ENCODE measurements at places on chromosomes 6 and 20. TPM values are rescaled to one million over a fixed set of nuclear protein-coding genes. Genes with fewer than 3 reads are reported as not detected.

The CRISP2 gene
- not detected for total RNA-seq

The SPINT4 gene
- total RNA-seq, result not detected

The TENT5A gene
- total RNA-seq, result 3.1 TPM

The NRM gene
- 24.5 TPM for total RNA-seq

The TINAG gene
- not detected for total RNA-seq

The CAP2 gene
- total RNA-seq, result 5.6 TPM

The RBM38 gene
- total RNA-seq, result 16.7 TPM

The MYB gene
- total RNA-seq, result 0.42 TPM

The IRAK1BP1 gene
- total RNA-seq, result 3.8 TPM

The WFDC2 gene
- total RNA-seq, result not detected

The XRN2 gene
- total RNA-seq, result 87.5 TPM

The POU5F1 gene
- total RNA-seq, result 0.71 TPM

The COL21A1 gene
- 0.11 TPM for total RNA-seq

The TAGAP gene
- 0.07 TPM for total RNA-seq

The AGER gene
- 3.2 TPM for total RNA-seq

The BTN1A1 gene
- not detected for total RNA-seq

The TNFAIP3 gene
- total RNA-seq, result 92.9 TPM

The ARG1 gene
- total RNA-seq, result not detected

The ECT2L gene
- not detected for total RNA-seq

The LTB gene
- total RNA-seq, result 0.92 TPM

The MDFI gene
- 150 TPM for total RNA-seq

The SLC44A4 gene
- total RNA-seq, result 0.25 TPM

The SRSF12 gene
- 0.51 TPM for total RNA-seq

The MAK gene
- total RNA-seq, result not detected
